ENCODE measurements at places on chromosomes 1 and 21.

- DNase-seq: no peak
These were observed 17.2 kb downstream of the JAK1 start for GRCh38 chr1:64948905-64949833.

- DNase-seq: no peak
These were observed 303.8 kb downstream of the DISC1 start for GRCh38 chr1:231930257-231930947.

DNA sequence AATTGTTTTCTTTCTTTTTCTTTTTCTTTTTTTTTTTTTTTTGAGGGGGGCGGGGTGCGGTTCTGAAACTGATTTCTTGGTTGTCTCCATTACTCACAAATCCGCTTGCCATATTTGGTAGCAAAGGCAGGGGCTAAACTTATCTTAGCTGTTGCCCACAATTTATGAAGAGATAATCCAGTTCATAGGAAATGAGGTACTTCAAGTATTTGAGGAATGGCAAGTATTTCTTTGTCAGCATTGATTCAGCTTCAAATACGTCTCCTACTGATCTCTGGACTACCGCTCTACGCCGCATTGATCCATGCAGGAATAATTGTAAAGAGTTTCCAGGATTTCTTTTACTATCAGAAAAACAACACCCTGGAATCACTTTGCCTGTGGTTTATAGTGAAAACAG, 289.2 kb upstream of the DPYD start:
- DNase-seq: no peak

GRCh38 chr1:227768640-227769039, 33.4 kb downstream of the SNAP47 start:
- no peak for DNase-seq

GRCh38 chr1:3190256-3191041, 121.4 kb downstream of the PRDM16 start:
- no peak for DNase-seq

GRCh38 chr21:42230178-42230577, 11.2 kb downstream of the ABCG1 start:
- no peak for DNase-seq

DNA sequence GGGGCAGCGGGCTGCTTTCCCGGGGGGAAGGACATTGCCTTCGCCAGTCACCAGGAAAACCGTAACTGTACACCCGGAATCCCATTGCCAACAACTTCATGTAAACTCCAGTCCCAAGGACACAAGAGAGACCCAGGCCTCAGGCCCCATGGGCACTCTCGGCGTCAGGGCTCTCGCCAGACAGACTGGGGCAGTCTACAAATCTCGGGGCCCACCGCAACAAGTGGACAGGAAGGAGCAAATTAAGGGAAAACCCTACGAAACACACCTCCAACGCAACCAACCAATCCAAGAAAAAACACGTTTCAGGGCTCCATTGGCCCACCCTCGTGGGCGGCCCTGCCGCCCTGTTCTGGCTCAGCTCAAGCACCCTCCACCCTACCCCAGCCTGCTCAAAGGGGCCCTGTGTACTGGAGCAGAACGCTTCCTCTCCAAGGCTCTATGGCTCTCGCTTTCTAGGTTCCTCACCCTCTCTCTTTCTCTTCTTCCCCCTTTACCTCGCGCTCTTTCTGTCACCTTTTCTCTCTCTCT, 4.6 kb upstream of the ZNF678 start:
- DNase-seq: no peak

- DNase-seq: no peak
These were observed 118.1 kb downstream of the DTL start for GRCh38 chr1:212153635-212154034.

DNA sequence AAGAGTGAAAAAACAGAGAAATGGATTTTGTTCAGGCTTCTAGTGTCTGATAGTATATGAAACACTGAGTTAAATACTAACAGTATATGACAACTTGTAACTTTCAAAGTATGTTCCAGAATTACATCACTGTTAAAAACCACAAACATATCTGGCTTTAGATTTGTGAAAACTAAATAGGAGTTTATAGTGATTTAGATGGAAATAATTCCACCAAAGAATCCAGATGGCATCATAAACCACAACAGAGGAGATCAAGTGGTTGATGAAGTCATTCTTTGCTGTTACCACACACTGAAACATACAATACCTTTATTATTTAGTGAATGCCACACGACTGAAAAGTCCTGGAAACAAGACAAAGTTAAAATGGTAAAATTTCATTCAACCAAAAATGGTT, 37.2 kb downstream of the ALG14 start:
- DNase-seq: no peak

DNA sequence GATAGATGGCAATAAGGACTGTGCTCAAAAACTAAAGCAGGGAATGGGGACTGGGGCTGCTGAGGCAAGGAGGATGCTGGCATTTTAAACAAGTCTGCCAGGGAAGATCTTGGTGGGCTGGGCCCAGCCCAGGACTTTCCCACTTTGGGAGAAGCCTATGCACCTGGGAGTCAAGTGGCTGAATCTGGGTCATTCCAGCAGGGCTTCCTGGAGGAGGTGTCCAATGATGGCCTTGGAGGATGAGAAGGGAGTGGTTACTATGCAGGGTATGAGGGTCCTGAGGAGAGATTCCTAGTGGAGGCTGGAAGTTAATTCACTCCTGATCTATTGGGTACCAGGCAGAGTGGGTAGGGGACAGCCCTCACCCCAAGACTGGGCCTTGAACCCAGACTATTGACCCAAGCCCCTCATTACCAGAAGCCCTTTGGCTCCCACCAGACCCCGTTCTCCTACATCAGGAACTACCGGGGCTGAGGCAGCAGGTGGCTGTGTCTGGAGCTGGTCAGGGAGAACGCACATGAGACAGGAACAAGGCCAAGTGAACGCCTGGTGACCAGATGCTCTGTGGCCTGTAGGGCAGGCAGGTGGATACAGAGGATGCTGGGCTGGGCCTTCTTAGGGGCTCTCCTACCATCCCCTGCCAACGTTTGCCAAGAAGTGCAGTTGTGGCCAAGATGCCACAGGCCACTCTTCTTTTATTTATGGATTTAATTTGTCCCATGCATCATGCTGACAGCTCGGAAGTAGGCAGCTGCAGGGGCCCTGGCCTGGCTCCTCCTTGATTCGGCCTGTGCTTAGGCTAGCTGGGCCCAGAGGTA, 18.3 kb upstream of the LRP8 start:
- DNase-seq: no peak

DNA sequence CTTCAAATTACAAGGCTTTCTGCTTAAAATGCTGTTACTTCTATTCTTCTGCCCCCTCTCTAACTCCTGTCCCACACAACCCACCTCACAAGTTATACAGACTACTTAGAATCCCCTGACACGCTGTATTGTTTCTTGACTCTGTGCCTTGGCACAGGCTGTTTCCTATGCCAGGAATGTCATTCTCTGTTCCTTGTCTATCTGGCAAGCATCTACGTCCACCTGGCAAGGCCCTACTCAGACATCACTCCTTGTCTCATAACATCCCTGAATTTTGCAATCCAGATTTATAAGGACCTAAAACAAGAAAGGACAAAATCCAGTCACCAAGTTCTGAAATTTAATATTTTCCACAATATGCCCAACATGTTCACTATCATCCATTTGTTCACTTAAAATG, 182.0 kb upstream of the CHRM3 start:
- no peak for DNase-seq

GRCh38 chr1:230283678-230284077, 142.5 kb downstream of the PGBD5 start:
- no peak for DNase-seq

DNA sequence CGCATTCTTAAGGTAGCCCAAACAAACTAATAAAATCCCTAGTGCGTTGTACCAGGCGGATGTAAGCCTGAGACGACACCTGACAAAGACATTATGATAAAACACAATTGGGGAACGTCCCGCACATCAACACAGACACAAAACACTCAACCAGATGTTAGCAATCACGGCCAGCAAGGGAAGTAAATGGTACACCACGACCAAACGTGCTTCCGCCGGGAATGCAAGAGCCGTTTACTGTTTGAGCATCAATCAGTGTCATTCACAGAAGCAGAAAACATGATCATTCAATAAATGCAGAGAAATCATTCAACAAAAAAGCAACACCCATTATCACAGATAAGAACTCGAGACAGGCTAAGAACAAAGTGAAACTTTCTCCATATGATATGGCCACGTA, 49.4 kb upstream of the COL18A1 start:
- no peak for DNase-seq

DNA sequence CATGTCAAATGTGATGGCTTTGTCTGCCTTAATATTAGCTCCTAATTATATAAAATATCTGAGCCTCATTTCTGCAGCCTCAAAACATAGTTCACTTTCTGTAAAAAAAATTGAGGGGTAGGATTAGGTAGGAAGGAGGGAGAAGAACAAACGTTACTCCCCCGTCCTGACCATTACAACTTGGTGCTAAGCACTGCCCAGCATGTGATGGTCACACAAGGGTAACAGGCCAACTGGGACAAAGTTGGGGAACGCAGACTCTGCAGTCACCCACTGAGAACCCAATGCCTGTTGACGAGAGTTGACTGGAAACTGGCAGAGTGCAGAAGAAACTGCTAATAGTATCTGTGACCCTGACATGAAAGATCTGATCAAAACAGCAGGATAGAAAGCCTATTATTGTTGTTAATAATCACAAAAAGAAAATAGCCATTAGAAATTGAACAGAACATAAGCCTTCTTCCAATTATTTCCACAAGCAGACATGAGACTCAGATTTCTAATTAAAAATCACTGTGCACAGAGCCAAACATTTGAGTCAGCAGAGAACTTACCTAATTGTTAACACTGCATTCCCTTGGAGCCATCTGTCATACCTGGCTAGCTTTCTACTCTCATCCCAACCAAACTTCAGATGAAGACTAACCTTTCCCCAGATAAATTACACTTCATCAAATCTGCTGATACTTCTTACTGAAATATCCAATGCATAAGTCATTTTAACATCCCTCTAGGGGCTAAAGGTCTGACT, 5.5 kb downstream of the SORT1 start:
- no peak for DNase-seq

- DNase-seq: no peak
These were observed 78.9 kb upstream of the F3 start for GRCh38 chr1:94620345-94621031.

GRCh38 chr21:39381009-39381408, 32.1 kb upstream of the HMGN1 start:
- DNase-seq: no peak

- no peak for DNase-seq
These were observed 153.1 kb downstream of the AK5 start for GRCh38 chr1:77434967-77435366.

DNA sequence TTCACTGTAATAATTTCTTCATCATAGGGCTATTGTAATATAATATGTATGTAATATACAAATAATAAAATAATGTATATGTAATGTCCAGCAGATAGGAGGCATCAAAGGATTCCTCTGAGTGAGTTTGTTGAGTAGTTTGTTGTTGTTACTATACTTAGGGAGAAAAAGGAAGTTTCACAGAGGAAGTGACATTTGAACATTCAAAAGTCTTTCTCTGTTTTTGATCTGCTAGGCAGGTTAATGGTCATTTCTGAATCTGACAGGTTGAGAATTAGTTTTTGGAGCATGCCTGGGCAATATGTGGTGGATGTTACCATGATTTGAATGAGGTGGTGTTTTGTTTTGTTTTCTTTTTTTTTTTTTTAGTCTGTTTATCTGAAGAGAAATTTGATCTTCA, 102.1 kb downstream of the NRDC start:
- DNase-seq: no peak

DNA sequence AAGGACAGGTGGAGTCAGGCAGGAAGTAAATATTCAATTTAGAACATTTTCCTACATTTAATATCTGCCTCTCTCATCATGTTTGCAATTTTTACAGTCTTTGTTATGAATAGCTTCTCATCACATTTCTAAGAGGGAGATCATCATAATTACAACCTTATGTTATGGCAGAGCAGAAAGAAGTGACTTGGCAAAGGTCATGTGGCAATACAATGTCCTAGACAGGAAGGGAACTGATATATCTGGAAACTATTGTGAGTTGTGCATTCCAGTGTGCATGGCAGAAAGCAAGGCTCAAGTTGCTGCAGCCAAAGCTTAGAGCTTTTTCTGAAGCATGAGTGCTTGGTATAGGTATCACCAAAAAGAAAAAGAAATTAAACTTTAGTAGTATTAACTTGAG, 43.8 kb upstream of the PRRX1 start:
- DNase-seq: no peak

- DNase-seq: no peak
These were observed 15.7 kb upstream of the ATP13A2 start for GRCh38 chr1:17027403-17027802.

GRCh38 chr1:178564783-178565180, 51.9 kb downstream of the TEX35 start:
- no peak for DNase-seq

- no peak for DNase-seq
These were observed 87.3 kb downstream of the SIK1 start for GRCh38 chr21:43339668-43340067.

GRCh38 chr1:172472495-172472894, 28.6 kb upstream of the PIGC start:
- DNase-seq: no peak

DNA sequence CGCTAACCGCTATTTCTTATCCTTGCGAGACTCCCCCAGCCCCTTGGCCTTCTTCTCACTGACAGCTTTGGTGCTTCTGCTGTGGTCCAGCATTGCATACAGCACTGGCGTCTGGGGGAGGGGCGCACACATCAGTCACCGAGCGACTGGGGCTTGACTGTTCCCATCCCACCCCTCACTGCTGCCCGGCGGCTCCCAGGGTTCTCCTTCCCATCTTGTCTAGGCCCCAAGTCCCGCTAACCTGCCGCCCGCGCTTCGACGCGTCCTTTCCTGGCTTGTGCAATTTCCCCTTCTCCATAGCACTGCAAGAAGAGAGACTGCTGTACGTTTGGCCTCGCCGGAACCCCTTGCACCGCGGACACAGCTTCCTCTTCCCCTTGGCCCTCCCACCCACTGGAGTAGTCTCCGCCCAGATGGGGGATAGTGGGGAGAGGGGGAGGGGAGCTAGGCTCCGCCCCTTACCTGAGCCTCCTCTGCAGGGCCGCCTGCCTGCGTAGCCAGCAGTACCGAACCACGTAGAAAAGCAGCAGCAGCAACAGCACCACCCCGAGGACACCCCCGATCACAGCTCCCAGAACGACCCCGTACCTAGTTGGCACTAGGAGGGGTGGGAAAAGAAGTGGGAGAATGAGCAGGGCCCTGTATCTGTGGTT, 3.8 kb downstream of the MPZ start:
- DNase-seq: peak; percentile 70

- no peak for DNase-seq
These were observed 45.7 kb downstream of the SH3GLB1 start for GRCh38 chr1:86750076-86750475.

All from T-helper 17 cell (primary cell).